Mammary epithelial cell (primary cell): ENCODE measurements at places on chromosomes 6 and 20. TPM values are rescaled to one million over a fixed set of nuclear protein-coding genes. Genes with fewer than 3 reads are reported as not detected.

C6orf58 gene
- polyA plus RNA-seq = not detected

DEFB132 gene
- not detected for polyA plus RNA-seq

CTSA gene
- polyA plus RNA-seq = 96.7 TPM

RRBP1 gene
- 82.9 TPM for polyA plus RNA-seq

DLL1 gene
- polyA plus RNA-seq = 10.9 TPM

TMEM151B gene
- 0.01 TPM for polyA plus RNA-seq

RBM24 gene
- polyA plus RNA-seq = 0.54 TPM

OR2J3 gene
- polyA plus RNA-seq = not detected

DNA sequence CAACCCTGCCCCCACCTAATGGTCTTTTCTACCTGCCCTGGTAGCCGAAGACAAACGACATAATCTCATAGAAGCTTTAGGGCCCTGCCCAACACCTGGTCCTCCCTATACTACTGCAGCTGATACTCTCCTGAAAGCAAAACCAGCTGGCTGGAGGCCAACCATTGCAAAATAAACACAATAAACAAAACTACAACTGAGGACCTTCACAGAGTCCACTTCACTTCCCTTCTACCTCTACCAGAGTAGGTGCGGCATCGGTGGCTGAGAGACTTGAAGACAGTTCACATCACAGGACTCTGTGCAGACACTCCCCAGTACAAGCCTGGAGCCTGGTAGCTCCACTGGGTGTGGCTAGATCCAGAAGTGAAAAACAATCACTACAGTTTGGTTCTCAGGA lies 476.2 kb downstream of the MMUT start:
- DNase-seq = no peak

DNA sequence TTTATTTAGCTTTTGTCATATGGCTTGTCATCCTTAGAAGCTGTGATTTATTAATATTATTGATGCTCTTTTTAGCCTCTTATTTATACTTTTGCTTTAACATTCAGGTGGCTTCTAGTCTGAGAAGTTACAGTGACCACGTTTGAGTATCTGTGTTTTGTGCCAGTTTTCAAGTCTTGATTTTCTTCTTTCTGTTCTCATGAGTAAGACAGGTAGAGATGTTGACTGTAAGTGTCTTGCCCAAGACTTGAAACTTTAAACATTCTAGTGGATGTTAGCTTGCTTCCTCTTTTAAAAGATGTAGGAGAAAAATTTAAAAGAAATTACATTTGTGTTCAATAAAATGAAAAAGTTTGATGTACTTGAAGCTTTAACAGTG lies 122.6 kb downstream of the LRRC1 start:
- no peak for DNase-seq

GRCh38 chr6:50589751-50590470 lies 123.4 kb upstream of the TFAP2D start:
- no peak for DNase-seq

DNA sequence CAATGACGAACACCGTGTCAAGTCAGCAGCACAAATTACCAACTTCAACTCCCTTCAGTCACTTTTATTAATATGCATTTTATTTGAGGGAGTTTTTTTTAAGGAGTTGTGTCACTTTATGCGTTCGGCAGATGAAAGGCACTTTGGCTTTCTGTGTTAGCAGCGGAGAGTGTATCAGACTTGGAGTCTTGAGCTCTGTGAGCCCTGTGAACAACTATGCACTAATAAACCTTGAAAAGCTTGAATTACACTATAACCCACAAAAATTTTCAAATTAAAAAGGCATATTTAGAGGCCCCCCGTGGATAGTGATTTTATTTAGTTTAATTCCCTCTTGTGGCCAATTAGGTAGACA lies 335.3 kb upstream of the NT5E start:
- DNase-seq = no peak

DNA sequence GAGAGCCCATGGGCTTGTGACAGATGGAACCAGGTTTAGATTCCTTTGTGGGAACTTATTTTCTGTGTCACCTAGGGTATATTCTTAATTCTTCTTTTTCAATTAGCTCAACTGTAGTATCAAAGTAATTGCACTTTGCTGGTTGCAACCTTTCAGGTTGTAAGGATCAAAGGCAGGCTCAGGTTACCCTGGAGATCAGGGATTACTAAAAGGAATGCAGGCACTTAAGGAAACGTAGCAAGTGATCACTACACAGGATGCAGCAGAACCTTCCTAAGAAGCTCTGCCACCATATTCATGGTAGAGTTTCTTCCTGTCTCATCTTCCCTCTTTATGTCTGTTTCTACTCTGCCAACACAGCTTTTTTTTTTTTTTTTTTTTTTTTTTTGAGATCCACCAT lies 133.2 kb upstream of the JAG1 start:
- no peak for DNase-seq

GRCh38 chr20:63802469-63803240 lies 28.4 kb downstream of the ZBTB46 start:
- no peak for DNase-seq

GRCh38 chr6:53464927-53465460 lies 79.9 kb downstream of the GCLC start:
- peak; percentile 37 for DNase-seq

DNA sequence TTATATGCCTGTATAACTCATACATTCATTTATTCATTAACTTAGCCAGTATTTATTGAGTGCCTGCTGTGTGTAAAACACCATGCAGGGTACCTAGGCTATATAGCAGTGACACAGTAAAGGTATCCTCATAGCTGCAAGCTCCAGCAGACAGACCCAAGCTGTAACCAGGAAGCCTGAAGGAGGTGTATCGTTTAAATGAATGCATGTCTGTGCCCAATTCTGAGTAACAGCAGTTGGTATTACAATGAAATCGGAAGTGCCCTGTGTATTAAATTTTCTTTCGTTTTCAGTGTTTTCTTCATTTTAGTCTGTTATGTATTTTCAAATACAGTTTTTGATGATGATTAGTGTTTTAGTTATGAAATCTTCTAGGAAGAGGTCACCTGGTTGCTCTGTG lies 485.8 kb upstream of the SOX4 start:
- DNase-seq = no peak

DNA sequence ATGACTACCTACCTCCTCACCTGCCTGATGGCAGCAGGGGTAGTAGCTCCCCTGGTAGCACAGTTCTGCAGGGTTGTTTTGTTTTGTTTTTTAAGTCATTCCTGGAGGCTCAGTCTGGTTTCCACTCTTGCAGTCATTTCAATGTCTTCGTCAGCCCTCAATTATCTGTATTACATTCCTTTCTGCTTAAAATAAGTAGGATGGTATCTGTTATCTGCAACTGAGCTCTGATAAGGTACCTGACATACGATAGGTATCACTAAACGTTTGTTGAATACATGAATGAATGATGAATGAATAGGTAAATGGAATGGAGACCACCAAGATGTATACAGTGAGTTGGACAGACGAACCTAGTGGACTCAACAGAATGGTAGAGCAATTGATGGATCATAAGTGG lies 7.2 kb upstream of the CLPSL2 start:
- no peak for DNase-seq

DNA sequence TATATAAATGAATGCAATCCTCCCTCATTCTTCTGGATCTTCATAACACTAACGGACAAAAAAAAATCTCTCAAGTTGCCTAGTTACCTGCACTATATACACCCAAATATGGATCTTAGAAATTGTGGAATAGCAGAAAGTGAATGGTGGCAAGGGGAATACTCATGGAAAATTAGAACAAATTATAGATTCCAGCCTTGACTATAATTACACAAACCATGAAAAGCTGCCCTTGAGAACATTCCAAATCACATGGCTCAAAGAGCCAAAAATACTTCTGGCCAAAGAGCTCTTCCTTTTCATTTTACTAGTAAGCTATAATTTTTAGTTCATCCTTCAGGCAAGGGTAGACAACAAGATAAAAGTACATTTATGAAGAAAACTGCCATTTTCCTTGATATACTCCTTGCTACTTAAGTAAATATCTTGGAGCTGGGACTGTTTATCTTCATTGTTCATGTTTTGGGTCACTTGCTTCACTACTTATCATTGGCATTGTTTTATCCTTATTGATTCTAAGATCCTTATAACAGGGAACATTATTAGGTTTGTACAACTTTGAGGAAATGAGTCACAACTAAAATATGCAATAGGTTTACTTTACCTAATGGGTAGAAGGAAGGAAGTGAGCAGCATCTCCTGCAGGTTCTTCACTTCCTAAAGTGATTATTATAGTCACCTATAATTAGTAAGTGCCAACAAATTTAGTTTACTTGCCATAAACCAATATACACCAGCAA lies 6.4 kb upstream of the MTRES1 start:
- DNase-seq = peak; percentile 12

- DNase-seq = no peak
Measured at GRCh38 chr20:48844996-48845395, 17.2 kb upstream of the PREX1 start.

DNA sequence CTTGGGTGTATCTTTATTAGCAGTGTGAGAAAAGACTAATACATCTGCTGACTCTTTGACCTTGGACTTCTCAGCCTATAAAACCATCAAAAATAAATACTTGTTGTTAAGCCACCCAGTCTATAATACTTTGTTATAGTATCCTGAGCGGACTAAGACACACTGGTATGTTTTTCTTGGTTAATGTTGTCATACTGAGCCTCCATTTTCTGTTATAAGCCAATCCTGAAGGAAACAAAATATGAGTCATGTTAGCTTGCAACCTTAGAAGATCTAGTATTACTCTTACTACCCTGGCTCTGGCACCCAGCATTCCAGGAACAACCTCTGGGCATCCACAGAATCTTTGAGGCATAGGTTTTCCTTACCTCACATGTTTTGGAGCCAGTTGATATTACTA lies 307.2 kb downstream of the FRK start:
- peak; percentile 6 for DNase-seq

DNA sequence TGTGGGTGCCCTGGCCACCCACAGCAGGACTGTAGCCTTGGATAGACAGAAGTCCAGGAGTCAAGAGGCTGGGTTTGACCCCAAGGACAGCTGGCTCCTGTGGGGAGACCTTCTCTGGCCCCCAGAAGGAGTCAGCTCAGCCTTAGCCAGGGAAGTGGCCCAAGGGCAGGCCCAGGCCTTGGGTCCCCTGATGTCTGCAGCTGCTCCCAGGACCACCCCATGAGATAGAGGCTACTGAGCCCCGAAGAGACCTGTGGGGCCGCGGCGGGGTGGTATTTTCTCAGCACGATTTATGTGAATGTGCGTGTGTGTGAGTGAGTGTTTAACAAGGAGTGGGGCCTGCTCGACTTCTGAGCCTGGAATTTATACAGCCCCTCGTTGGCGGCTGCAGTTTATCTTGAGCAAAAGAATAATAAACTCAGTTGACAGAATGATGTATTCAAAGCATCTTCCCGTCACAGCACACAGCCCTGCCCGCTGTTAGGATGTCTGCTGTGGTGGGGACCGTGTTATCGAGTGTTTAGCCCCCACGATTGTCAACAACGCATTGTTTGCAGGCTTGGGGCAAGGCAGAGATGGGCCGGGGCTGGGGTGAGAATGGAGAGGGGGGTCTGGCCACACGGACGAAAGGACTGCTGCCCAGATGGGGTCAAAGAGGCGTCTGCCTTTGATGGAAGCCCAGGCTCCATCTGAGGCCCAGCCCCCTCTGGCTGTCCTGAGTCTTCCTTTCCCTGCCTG lies 163.3 kb downstream of the VEGFA start:
- DNase-seq = no peak

- DNase-seq = no peak
Measured at GRCh38 chr20:35290186-35290886, 1.9 kb downstream of the FAM83C start.

DNA sequence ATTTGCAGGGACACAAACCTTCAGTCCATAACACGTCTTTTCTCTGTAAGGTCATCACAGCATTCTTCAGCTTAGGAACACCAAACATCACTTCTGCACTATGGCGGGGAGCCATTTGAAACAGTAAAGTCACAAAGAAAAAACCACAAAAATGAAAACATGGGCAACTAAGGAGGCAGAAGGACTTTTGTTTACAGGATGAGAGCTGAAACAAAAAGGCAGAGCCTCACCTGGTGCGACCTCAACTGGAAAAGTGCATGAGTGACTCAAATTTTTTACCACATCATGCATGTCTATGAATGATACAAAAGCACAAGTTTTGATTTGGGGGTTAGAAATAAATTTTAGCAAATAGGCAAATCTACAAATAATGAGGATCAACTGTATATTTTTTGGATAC lies 68.2 kb upstream of the TNFAIP3 start:
- DNase-seq = peak; percentile 44

DNA sequence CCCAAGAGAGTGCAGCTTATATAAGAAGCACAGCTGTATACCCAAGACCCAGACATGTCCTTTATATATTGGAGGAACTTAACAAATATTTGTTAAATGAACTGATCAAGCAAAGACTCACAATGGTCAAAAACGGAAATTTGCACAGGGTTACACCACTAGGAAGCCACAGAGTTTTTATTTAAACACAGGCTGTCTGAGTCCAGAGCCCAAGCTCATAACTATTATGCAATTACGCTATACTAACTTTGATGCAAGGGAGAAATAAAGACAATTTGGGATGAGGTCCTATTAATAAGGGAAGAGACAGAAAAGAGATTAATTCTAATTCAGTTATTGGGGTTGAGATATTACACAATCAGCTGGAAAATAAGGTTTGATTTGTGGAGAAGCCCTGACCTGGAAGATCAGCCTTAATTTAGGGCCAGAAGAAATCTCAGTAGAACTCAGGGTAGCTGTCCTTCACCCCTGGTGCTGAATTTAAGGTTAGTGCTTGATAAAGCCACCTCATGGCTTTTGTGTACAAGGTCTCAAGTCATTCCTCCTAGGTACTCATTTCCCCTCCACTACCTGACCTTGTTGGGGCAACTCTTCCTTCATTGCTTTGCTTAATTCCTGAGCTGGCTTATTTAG lies 10.5 kb upstream of the ZNF334 start:
- peak; percentile 2 for DNase-seq

- no peak for DNase-seq
Measured at GRCh38 chr20:57438552-57438951, 47.4 kb downstream of the RBM38 start.

- DNase-seq = peak; percentile 90
Measured at GRCh38 chr6:157443066-157443800, 62.2 kb downstream of the ZDHHC14 start.

DNA sequence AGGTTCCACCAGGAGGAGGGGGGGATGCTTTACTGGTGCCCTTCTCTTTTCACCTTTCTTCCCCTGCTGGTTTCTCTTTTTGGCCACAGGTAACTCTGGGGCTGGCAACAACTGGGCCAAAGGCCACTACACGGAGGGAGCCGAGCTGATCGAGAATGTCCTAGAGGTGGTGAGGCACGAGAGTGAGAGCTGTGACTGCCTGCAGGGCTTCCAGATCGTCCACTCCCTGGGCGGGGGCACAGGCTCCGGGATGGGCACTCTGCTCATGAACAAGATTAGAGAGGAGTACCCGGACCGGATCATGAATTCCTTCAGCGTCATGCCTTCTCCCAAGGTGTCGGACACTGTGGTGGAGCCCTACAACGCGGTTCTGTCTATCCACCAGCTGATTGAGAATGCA lies 4.4 kb downstream of the TUBB1 start:
- no peak for DNase-seq

GRCh38 chr6:165181951-165182414 lies 127.4 kb downstream of the C6orf118 start:
- DNase-seq = peak; percentile 21

DNA sequence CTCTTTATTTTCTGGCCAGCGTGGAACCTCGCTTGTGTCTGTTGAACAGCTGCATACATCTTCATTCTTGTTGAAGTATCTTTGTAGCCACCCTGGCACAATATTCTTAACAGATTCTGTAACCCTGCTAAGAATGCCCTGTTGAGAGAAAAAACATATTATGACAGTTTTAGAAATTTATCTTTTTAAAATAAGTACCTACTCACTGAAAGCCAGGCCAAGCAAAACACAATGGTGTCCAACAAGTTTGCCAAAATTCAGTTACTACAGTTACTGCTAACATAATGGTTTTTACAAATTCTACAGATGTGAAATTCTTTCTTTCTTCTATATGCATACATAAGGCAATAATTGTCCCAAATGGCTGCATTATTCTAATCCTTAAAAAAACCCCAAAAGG lies 18.2 kb downstream of the NUP153 start:
- no peak for DNase-seq
